IMR-90 (cell line): ENCODE measurements at places on chromosomes 7 and 10. TPM values are rescaled to one million over a fixed set of nuclear protein-coding genes. Genes with fewer than 3 reads are reported as not detected.

Gene RBM28
- total RNA-seq: 12.4 and 18.6 TPM in 2 replicates

Gene AKR1D1
- total RNA-seq: not detected in 2 replicates

Gene RBM48
- 5.6 and 10.6 TPM in 2 replicates for total RNA-seq

- H3K4me3 ChIP-seq: no peak overlapping the region
- H3K4me1 ChIP-seq: no peaks in the 10 kb centered on the region
- H3K36me3 ChIP-seq: no peaks in the 10 kb centered on the region
- DNase-seq: no peak
- H3K27me3 ChIP-seq: no peaks in the 10 kb centered on the region
- H3K27ac ChIP-seq: no peak overlapping the region
Measured at GRCh38 chr10:116157485-116157884, 115.5 kb downstream of the GFRA1 start.

- H3K36me3 ChIP-seq: no peaks in the 10 kb centered on the region
- H3K27me3 ChIP-seq: no peaks in the 10 kb centered on the region
- H3K4me1 ChIP-seq: no peaks in the 10 kb centered on the region
- no peak overlapping the region for H3K4me3 ChIP-seq
- no peak overlapping the region for H3K27ac ChIP-seq
Measured at GRCh38 chr7:156003220-156004162, 191.2 kb upstream of the SHH start.

- no peak overlapping the region for H3K4me3 ChIP-seq
- H3K4me1 ChIP-seq: peaks cover 2% of the 10 kb centered on the region; the same call in 1 of the 2 replicates
- H3K36me3 ChIP-seq: no peaks in the 10 kb centered on the region
- no peak overlapping the region for H3K27ac ChIP-seq
Measured at GRCh38 chr7:106563466-106564150, 97.3 kb downstream of the CCDC71L start.

DNA sequence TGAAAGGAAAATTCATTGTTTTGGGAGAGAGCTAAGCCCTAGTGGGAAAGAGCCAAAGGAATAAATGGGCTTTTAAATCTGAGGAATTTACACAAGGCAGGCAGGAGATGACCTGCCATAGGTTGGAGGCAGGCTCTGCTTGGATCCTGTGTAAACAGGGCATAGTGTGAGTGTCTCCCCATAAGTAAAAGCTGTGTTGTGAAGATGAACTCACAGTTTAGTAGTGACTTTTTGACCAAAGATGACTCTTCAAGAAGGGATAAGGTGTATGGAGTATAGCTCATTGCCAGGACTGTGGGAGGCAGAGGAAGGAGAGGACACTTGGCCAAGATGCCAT lies 63.2 kb downstream of the KAT6B start:
- DNase-seq: no peak
- H3K4me1 ChIP-seq: peaks cover 18% of the 10 kb centered on the region
- no peak overlapping the region for H3K4me3 ChIP-seq
- no peaks in the 10 kb centered on the region for H3K36me3 ChIP-seq

DNA sequence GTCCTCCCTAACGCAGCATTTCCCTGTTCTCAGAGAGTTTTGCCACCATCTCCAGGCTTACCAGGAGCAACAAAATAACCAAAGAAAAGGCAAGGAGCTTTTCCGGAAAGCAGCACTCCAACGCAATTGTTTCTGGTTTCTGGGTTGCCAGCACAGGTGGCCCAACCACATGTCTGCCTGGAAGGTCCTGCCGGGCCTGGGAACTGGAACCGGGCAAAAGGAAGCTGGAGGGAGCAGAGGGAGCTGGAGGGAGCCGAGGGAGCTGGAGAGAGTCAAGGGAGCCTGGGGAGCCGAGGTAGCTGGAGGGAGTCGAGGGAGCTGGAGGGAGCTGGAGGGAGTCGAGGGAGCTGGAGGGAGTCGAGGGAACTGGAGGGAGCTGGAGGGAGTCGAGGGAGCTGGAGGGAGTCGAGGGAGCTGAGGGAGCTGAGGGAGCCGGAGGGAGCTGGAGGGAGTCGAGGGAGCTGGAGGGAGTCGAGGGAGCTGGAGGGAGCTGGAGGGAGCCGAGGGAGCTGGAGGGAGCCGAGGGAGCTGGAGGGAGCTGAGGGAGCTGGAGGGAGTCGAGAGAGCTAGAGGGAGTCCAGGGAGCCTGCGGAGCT lies 54.6 kb downstream of the STK32C start:
- no peak overlapping the region for H3K4me3 ChIP-seq
- no peak for DNase-seq
- H3K27ac ChIP-seq: no peak overlapping the region
- H3K36me3 ChIP-seq: no peaks in the 10 kb centered on the region
- no peaks in the 10 kb centered on the region; the same call in 1 of the 2 replicates for H3K4me1 ChIP-seq

DNA sequence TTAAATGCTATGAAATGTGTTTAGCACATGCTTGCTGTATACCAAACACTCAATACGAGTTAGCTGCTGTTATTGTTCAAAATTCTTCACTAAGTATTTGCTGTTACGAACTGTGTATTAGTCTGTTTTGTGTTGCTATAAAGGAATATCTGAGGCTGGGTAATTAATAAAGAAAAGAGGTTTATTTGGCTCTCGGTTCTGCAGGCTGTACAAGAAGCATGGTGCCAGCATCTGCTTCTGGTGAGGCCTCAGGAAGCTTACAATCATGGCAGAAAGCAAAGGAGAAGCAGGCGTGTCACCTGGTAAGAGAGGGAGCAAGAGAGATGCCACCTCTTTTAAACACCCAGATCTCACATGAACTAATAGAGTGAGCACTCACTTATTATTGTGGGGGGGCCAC lies 1.6 kb downstream of the UBE2D4 start:
- no peaks in the 10 kb centered on the region for H3K27me3 ChIP-seq
- no peaks in the 10 kb centered on the region for H3K4me1 ChIP-seq
- no peak overlapping the region for H3K27ac ChIP-seq
- H3K36me3 ChIP-seq: no peaks in the 10 kb centered on the region
